ENCODE measurements at places on chromosomes 2 and 18. TPM values are rescaled to one million over a fixed set of nuclear protein-coding genes. Genes with fewer than 3 reads are reported as not detected.

The EML6 gene
- 0.38 TPM for total RNA-seq

DNA sequence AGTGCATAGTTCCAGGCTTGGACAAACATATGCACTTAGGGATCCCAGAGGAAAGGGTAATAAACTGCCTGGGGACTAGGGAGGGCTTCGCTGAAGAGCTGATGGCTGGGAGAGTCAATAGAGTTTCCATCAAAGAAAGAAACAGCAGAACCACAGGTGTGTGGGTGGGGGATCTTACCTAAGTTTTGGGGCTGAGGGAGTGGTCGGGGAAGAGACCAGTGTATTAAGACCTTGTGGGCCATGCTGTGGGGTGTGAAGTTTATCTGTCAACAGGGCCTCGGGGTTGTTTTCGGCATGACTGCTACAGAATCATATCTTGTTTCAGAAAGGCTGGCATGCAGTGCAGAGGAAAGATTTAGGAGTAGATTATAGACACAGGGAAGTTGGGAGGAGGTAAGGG is 31.2 kb upstream of the GTF2A1L start:
- H3K27me3 ChIP-seq = no peaks in the 10 kb centered on the region
- H3K4me3 ChIP-seq = no peak overlapping the region
- H3K27ac ChIP-seq = no peak overlapping the region
- no peaks in the 10 kb centered on the region for H3K36me3 ChIP-seq

GRCh38 chr2:14261771-14262170 is 370.7 kb upstream of the LRATD1 start:
- no peaks in the 10 kb centered on the region for H3K36me3 ChIP-seq
- H3K27ac ChIP-seq = no peak overlapping the region
- H3K4me3 ChIP-seq = no peak overlapping the region
- no peak for DNase-seq

- no peak overlapping the region for H3K4me3 ChIP-seq
- H3K27me3 ChIP-seq = no peaks in the 10 kb centered on the region
- peaks cover 39% of the 10 kb centered on the region for H3K36me3 ChIP-seq
- H3K4me1 ChIP-seq = no peaks in the 10 kb centered on the region
- DNase-seq = no peak
Measured at GRCh38 chr2:17709897-17710296, 43.7 kb downstream of the SMC6 start.

DNA sequence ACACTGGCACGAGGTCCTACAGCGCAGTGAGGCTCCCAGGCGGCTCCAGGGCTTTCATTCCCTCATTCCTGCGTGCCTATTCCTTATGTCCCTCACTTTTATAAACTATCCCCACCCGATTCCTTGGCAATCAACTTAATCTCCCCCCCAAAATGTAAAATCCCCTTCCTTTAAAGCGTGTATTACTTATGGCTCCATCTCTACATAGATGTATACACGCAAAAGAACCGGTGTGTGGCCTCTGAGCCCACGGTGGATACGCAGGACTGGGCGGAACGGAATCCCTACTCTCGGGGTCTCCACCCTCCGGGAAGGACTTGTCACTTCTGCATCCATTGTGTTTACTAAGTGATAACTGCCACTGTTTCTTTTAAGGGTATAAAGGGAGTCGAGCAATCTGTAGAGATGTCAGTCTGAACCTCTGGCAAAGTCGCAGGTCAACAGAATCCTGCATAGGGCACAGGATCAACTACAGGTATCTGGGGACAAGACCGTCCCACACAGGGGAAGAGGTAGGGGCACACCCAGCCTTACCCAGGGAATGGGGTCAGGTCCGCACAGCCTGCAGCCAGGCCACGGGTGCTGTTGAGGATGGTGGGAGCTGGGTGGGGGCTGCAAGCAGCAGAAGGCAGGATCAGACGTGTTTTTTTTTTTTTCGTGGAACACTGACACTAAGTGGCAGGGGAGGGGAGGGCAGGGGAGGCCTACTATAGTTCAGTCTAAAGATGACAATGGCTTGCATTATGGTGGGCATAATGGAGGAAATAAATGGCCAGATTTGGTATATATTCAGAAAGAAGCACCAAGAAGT is 42.1 kb downstream of the HDLBP start:
- H3K4me3 ChIP-seq = peak overlapping the region; percentile 65
- peaks cover 12% of the 10 kb centered on the region for H3K36me3 ChIP-seq
- no peaks in the 10 kb centered on the region for H3K27me3 ChIP-seq
- no peak overlapping the region for H3K27ac ChIP-seq
- no peak for DNase-seq

- H3K4me1 ChIP-seq = peaks cover 64% of the 10 kb centered on the region
- H3K27ac ChIP-seq = no peak overlapping the region
- H3K36me3 ChIP-seq = no peaks in the 10 kb centered on the region
- no peak for DNase-seq
- no peaks in the 10 kb centered on the region for H3K27me3 ChIP-seq
Measured at GRCh38 chr2:12705742-12706141, 11.0 kb upstream of the TRIB2 start.

DNA sequence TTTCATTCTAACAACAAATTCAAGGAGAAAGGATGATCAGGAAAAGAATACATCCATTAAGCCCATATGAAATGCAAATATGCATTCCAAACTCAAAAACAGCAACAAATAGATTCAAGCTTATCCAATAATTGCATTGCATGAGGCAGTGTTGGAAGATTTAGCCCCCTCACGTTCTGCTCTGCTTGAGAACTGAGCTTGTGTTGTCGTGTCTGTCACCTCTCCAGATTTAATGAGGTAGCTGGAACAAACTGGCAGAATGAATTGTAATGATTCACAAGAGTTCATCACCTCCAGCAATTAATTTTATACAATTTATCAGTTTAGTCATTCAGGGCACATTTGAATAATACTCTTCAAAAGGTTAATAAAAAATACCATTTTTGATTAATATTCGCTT is 54.8 kb downstream of the AP1S3 start:
- DNase-seq = no peak
- no peaks in the 10 kb centered on the region for H3K36me3 ChIP-seq
- no peaks in the 10 kb centered on the region for H3K4me1 ChIP-seq
- no peak overlapping the region for H3K27ac ChIP-seq
- no peaks in the 10 kb centered on the region for H3K27me3 ChIP-seq
- no peak overlapping the region for H3K4me3 ChIP-seq

GRCh38 chr18:65322895-65323294 is 427.9 kb upstream of the CDH7 start:
- no peaks in the 10 kb centered on the region for H3K36me3 ChIP-seq
- no peak overlapping the region for H3K4me3 ChIP-seq
- no peak for DNase-seq
- no peaks in the 10 kb centered on the region for H3K4me1 ChIP-seq

The KDSR gene
- 75.2 TPM for total RNA-seq

DNA sequence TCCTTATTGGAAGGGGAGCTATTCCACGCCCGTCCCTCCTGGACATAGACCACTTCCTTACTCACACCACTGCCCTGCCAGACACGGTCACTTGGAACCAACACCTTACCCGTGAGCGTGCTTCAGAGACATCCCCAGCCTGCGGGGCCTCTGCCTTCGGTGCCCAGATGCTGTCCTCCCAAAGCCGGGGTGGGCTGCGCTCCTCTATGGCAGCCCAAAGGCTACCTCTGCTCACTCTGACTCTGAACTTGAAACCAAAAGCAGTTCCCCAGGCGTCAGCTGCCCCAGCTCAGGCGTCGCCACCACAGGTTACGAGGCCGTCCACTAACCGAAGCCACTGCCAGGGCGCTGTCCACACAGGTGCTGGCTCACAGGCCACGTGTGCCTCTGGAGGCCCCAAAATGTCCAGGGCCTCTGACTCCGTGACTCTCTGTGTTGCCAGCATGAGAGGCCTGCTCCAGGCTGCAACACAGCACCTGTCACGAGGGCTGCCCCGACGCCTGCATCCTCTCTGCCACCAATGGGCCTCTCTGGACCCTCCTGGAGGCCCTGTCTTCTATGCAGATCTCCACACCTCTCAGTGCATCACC is 23.8 kb downstream of the HDAC4 start:
- no peak for DNase-seq
- H3K27me3 ChIP-seq = no peaks in the 10 kb centered on the region
- H3K4me1 ChIP-seq = peaks cover 23% of the 10 kb centered on the region
- no peak overlapping the region for H3K4me3 ChIP-seq
- peaks cover 9% of the 10 kb centered on the region for H3K36me3 ChIP-seq

DNA sequence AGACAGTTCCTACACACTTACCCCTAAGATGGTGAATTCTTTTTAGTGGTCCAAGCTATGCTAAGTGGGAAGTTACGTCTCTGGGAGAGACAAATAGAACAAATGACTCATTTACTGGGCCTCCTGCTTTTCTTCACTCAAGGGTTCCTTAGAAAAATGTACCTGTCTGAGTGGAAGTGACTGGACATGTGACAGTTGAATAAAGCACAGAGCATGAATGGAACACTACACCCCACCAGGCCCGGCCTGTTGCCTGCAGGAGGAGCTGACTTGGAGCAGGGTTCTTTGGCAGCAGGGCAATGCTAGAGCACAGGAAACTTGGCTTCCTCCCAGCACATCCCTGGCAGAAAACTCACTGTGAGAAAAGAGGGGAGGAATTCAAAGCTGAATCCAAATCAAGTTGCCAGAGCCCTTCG is 451.0 kb upstream of the SETBP1 start:
- H3K4me1 ChIP-seq = no peaks in the 10 kb centered on the region
- H3K4me3 ChIP-seq = no peak overlapping the region
- H3K27me3 ChIP-seq = no peaks in the 10 kb centered on the region
- no peaks in the 10 kb centered on the region for H3K36me3 ChIP-seq

GRCh38 chr2:124316881-124317605 is 292.0 kb downstream of the CNTNAP5 start:
- no peaks in the 10 kb centered on the region for H3K36me3 ChIP-seq
- no peak overlapping the region for H3K27ac ChIP-seq
- no peak overlapping the region for H3K4me3 ChIP-seq

The PCGF1 gene
- 21.1 TPM for total RNA-seq

The PLCL1 gene
- total RNA-seq = 3.3 TPM

DNA sequence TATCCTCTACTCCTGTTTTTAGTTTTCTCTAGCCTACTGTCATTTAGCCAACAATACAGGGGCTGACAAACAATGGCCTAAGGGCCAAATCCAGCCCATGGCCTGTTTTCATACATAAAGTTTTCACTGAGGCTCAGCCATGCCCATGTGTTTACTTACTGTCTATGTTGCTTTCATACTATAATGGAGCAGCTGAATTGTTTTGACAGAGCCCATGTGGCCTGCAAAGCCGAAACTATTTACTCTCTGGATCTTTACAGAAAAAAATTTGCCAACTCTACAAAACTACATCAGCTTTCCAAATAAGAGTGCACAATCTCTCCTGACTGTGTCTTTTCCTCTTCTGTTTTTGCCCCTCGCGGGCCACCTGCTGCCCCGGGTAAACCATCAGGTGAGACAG is 24.0 kb downstream of the LGALSL start:
- no peak for DNase-seq
- H3K36me3 ChIP-seq = no peaks in the 10 kb centered on the region
- H3K27ac ChIP-seq = no peak overlapping the region
- H3K4me1 ChIP-seq = no peaks in the 10 kb centered on the region
- no peak overlapping the region for H3K4me3 ChIP-seq
- H3K27me3 ChIP-seq = no peaks in the 10 kb centered on the region

DNA sequence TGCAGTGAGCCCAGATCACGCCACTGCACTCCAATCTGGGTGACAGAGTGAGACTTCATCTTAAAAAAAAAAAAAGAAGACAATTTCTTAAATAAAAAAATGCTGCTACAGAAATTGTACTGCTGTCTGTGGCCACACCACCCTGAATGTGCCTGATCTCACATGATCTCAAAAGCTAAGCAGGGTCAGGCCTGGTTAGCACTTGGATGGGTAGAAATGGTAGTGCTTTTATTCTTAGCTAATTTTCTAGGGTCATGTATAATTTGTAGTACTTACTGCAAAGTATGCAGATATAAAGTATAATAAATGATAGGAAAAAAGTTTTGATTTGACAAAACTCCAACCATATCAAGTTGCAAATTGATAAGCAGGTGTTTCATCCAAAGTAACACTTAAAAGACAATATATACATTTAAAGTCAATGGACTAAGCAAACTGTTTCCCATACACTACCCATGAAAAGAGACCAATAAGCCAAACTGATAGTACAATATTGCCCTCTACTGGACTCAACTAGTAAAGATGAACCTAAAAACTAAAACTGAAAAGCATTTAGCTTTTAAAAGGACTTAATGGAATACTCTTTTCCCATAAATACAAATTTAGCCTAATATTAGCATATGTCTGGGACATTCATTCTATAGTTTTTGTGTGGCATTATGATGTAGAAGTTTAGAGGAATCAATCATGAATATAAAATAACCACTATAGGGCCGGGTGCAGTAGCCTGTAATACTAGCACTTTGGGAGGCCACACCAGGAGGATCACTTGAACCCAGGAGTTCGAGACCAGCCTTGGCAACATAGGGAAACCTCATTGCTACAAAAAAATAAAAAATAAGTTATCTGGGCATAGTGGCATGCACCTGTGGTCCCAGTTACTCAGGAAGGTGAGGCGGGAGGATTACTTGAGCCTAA is 18.6 kb upstream of the PEX13 start:
- H3K27ac ChIP-seq = no peak overlapping the region
- no peak overlapping the region for H3K4me3 ChIP-seq
- no peaks in the 10 kb centered on the region for H3K27me3 ChIP-seq
- H3K4me1 ChIP-seq = no peaks in the 10 kb centered on the region
- H3K36me3 ChIP-seq = peaks cover 1% of the 10 kb centered on the region

The NMS gene
- total RNA-seq = not detected

GRCh38 chr2:54208364-54209240 is 47.4 kb downstream of the TSPYL6 start:
- no peaks in the 10 kb centered on the region for H3K36me3 ChIP-seq
- no peak for DNase-seq
- H3K4me3 ChIP-seq = no peak overlapping the region
- H3K27ac ChIP-seq = no peak overlapping the region

DNA sequence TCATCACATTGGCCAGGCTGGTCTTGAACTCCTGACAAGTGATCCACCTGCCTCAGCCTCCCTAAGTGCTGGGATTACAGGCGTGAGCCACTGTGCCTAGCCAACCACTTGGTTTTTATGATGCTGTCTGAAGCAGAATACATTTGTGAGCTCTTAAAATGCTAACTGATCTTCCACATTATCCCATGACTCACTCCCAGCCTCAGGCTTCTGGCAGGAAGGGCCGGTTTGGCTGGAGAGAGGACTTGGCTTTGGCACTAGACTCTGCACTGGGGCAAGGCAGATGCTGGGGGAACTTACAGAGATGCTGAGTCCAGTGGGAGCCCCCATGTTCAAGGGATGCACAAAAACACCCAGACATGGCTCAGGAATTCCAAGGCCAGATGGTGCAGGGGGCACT is 40.5 kb upstream of the SH3BP4 start:
- no peaks in the 10 kb centered on the region for H3K4me1 ChIP-seq
- no peaks in the 10 kb centered on the region for H3K36me3 ChIP-seq
- peaks cover 5% of the 10 kb centered on the region for H3K27me3 ChIP-seq
- DNase-seq = no peak
- no peak overlapping the region for H3K4me3 ChIP-seq
- H3K27ac ChIP-seq = no peak overlapping the region

The SPEG gene
- 1.3 TPM for total RNA-seq

DNA sequence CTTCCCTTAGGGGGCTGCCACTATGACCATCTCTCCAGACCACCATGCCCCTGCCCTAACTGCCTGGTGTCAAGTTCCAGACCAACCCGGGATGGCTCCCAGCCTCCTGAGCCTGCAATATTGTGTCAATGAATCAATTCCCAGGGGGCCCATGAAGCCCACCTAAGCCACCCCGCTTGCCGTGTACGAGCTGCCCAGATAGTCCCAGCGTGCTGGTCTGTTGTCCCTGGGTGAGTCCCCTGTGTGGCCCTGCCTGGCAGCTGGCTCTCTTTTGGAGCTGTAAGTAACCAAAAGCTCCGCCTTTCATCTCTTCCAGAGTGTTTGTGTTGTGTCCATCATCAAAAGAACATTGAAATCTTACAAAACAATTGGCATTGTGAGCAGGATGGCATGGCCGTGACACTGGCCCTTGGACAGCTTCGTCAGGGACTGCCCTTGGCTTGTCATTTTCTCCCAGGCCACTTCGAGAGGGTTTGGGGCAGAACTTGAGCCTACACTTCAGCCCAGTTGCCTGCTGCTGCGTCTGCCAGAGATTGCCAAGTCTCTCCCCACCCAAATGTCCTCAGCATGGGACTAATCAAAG is 11.3 kb upstream of the MAL start:
- no peak overlapping the region for H3K27ac ChIP-seq

Measured in activated naive CD4-positive, alpha-beta T cell treated with anti-CD3 and anti-CD28 coated beads for 36 hours (primary cell).